ENCODE measurements at places on chromosomes 2 and 18. TPM values are rescaled to one million over a fixed set of nuclear protein-coding genes. Genes with fewer than 3 reads are reported as not detected.
A peak's percentile ranks its signal among the peaks of the same experiment; 100 is the strongest.

DNA sequence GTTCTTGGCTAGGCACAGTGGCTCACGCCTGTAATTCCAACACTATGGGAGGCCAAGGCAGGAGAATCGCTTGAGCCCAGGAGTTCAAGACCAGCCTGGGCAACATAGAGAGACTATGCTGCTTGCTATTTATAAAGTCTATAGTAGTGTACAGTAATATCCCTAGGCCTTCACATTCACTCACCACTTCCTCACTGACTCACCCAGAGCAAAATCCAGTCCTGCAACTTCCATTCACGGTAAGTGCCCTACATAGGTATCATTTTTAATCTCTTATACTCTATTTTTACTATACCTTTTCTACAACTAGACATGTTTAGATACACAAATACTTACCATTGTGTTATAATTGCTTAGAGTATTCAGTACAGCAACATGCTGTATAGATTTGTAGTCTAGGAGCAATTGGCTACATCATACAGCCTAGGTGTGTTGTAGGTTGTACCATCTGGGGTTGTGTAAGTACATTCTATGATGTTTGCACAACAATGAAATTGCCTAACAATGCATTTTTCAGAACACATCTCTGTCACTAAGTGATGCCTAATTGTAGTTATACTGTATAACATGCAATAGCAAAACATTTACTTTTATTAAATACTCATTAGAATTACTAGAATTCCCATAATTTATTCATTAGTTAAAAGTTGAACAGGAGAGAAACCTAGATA is 8.8 kb downstream of the DHX57 start:
- H3K27ac ChIP-seq, result no peak overlapping the region
- DNase-seq, result no peak
- no peak overlapping the region for H3K4me3 ChIP-seq
- no peaks in the 10 kb centered on the region for H3K4me1 ChIP-seq
- H3K36me3 ChIP-seq, result peaks cover 1% of the 10 kb centered on the region

GRCh38 chr18:24398540-24398939 is 916 bp upstream of the OSBPL1A start:
- no peaks in the 10 kb centered on the region for H3K36me3 ChIP-seq
- peak overlapping the region; percentile 66 for H3K4me3 ChIP-seq
- H3K4me1 ChIP-seq, result peaks cover 47% of the 10 kb centered on the region
- H3K27ac ChIP-seq, result peak overlapping the region; percentile 76
- peak; percentile 45 for DNase-seq

- H3K27me3 ChIP-seq, result no peaks in the 10 kb centered on the region
- H3K36me3 ChIP-seq, result peaks cover 47% of the 10 kb centered on the region
- no peaks in the 10 kb centered on the region for H3K4me1 ChIP-seq
Observed at GRCh38 chr2:39743269-39743776, 35.7 kb downstream of the THUMPD2 start.

DNA sequence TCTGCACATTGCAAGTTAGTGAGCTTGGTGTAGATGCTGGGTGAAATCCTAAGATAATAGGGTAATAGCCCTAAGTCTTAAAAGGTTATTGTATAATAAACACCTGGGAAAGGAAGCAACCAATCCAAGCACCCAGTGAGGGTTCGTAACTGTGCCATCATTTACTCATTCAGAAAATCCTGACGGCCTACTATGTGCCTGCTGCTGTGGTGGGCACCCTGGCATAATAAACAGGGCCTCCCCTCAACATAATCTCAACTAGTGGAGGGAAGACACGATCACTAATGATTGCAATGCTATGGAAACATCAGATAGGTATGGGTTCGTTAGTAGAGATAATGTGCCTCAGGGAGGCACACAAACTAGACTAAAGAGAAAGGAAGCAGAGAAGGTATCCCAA is 48.9 kb upstream of the CCDC85A start:
- H3K36me3 ChIP-seq, result no peaks in the 10 kb centered on the region
- H3K27me3 ChIP-seq, result no peaks in the 10 kb centered on the region
- DNase-seq, result no peak

DNA sequence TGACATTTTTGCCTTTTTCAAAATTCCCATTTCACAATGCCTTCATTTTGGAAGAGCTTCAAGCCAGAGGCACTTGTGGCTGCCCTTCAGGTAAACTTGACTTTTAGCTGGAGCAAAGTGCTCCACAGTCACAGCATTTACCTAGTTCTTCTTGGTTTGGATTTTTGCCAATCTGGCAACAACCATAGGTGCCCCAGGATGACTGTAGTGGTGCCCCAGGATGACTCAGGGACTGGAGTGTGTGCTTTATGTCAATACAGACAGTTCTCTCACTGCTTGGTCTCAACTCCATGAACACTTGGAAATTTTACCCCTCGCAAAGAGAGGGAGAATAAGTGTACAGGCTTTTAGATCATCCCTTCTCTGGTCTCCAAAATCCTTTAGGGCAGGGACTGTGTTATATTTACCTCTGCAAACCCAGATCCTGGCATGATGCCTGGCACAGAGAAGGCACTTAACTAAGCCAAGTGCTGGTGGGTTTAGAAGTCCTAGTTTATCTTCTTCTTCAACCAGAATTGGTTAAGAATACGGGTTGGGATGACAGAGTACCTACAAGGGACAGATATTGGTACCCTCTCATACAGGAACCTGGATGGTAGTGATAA is 15.3 kb upstream of the PTPN4 start:
- peak; percentile 49 for DNase-seq
- H3K36me3 ChIP-seq, result no peaks in the 10 kb centered on the region
- no peaks in the 10 kb centered on the region for H3K27me3 ChIP-seq
- no peak overlapping the region for H3K4me3 ChIP-seq
- no peak overlapping the region for H3K27ac ChIP-seq

- no peak overlapping the region for H3K27ac ChIP-seq
- H3K4me1 ChIP-seq, result peaks cover 32% of the 10 kb centered on the region
- H3K27me3 ChIP-seq, result no peaks in the 10 kb centered on the region
Observed at GRCh38 chr2:223765221-223765785, 72.1 kb downstream of the AP1S3 start.

DNA sequence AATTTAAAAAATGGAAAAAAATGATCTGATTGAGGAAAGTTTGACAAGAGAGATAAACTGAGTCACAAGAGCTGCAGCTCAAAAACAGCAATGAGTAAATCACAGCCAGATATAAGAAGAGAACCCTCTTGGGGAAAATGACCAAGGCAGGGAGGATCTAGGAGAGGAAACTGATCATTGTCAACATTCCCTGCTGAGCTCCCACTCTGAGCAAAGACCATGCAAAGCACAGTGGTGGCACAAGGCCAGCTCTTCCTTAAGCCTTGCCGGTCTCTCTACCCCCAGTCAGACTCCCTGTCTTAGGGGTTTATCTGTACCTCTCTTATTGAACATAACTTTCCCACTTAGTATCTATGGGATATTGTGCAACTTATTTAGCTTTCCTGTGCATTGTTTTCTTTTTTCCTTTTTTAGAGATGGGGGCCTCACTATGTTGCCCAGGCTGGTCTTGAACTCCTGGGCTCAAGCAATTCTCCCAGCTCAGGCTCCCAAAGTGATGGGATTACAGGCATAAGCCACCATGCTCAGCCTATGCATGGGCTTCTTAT is 54.0 kb upstream of the PPP1CB start:
- H3K27me3 ChIP-seq, result no peaks in the 10 kb centered on the region
- DNase-seq, result no peak
- no peaks in the 10 kb centered on the region for H3K4me1 ChIP-seq
- no peaks in the 10 kb centered on the region for H3K36me3 ChIP-seq
- no peak overlapping the region for H3K4me3 ChIP-seq
- H3K27ac ChIP-seq, result no peak overlapping the region

GRCh38 chr2:96895746-96896651 is 26.1 kb upstream of the SEMA4C start:
- H3K36me3 ChIP-seq, result no peaks in the 10 kb centered on the region
- no peaks in the 10 kb centered on the region for H3K27me3 ChIP-seq
- H3K4me1 ChIP-seq, result peaks cover 23% of the 10 kb centered on the region
- no peak overlapping the region for H3K27ac ChIP-seq
- no peak for DNase-seq

- DNase-seq, result no peak
- no peaks in the 10 kb centered on the region for H3K36me3 ChIP-seq
- H3K4me3 ChIP-seq, result peak within 1 kb of the TSS; percentile 40
- no peaks in the 10 kb centered on the region for H3K4me1 ChIP-seq
- H3K27ac ChIP-seq, result no peak within 1 kb of the TSS
Observed at GRCh38 chr2:166375736-166376487, at the start of gene SCN9A. TSS of gene SCN9A (minus strand) at chr2:166375944. CDS start at chr2:166311756, 64,188 bp downstream.

GRCh38 chr2:160891353-160891740 is 268.9 kb upstream of the TANK start:
- H3K27me3 ChIP-seq, result no peaks in the 10 kb centered on the region
- no peak overlapping the region for H3K27ac ChIP-seq
- DNase-seq, result no peak
- no peak overlapping the region for H3K4me3 ChIP-seq

- H3K36me3 ChIP-seq, result no peaks in the 10 kb centered on the region
- DNase-seq, result no peak
- H3K4me1 ChIP-seq, result no peaks in the 10 kb centered on the region
Observed at GRCh38 chr2:88521445-88522073, 69.1 kb upstream of the FOXI3 start.

Gene RAPH1
- 22.3 TPM for total RNA-seq

Gene CETN1
- not detected for total RNA-seq

Data from HCT116 (cell line).